ENCODE measurements at places on chromosomes 2 and 18.

GRCh38 chr2:231546014-231546715, 15.9 kb upstream of the NMUR1 start:
- no peak for DNase-seq

GRCh38 chr2:97759727-97760407, 46.5 kb downstream of the ZAP70 start:
- no peak for DNase-seq

- no peak for DNase-seq
Observed at GRCh38 chr2:165522719-165523118, 53.2 kb downstream of the CSRNP3 start.

DNA sequence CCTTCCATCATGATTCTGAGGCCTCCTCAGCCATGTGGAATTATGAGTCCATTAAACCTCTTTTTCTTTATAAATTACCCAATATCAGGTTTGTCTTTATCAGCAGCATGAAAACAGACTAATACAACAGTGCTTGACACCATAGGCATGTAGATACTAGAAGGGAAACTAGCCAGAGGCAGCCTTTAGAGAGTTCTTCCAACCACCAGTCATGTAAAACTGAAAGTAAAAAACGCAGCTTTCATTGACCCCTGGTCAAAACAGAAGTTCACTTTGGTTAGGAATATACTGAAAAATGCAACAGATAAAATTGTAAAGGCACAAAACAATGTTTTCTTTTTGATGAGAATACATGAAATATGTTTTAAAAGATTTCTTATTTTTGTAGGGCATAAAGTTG, 122.8 kb upstream of the L3MBTL4 start:
- DNase-seq = no peak

DNA sequence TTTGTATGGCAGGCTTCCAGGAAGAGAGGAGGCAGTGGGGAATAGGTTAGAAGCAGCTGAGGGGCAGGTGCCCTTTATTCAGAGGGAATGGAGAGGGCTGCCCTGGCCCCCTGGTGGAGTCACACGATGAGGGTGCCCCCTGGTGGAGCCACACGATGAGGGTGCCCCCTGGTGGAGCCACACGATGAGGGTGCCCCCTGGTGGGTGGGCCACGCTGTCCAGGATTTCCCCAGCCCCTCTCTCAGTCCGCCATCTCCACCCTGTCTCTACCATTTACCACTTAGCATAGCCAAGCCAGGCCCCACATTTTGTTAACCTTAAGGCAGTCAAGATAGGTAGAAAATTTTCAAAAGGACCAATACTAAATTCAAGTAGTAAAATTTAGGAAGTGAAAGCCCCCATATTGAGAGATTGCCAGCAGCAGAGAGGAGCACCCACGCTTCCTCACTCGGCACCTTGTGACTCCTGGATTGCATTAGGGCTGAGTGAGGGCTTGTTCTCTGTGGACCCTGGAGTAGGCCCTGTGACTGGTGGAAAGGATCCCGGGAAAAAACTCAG, 10.4 kb upstream of the FAM228A start:
- peak; percentile 11 for DNase-seq

- no peak for DNase-seq
Observed at GRCh38 chr2:235070063-235070706, 118.4 kb downstream of the SH3BP4 start.

DNA sequence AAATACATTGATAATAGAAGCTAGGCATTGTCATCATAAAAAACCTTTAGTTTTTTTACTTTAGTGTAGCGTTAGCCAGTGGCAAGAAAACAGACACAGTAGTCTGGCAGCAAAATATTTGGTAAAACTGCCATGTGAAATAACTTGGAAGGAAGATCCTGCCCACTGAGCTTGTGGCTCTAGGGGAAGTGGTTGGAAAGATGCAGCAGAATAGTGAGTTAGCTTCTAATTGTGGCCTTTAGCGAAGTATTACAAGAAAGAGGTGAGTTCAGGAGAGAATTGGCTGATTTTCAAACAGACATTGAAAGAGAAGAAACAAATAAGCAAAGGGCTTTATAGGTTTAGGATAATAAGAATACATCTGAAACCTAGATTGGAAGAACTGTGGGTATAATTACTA, 1887.8 kb upstream of the CELF4 start:
- DNase-seq = no peak

DNA sequence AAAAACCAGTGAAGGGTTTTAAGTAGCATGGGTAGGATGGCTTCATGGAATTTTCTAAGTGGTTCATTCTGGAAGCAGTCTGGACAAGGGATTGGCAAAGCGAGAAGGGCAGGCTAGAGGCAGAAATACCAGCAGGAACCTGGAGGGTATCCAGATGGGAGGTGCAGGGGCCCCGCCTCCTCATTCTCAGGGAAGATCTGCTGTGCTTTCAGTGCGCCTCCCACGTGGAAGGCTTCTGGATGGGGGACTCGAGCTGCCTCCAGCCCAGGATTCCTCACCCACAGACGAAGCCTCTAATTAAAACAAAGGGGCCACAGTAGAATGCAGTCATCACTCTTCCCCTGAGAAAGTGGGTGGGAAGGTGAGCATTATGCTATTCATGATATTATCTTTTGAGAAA, 79.8 kb downstream of the VSNL1 start:
- no peak for DNase-seq

- peak; percentile 93 for DNase-seq
Observed at GRCh38 chr2:10407841-10408648, 40.1 kb downstream of the ODC1 start.

DNA sequence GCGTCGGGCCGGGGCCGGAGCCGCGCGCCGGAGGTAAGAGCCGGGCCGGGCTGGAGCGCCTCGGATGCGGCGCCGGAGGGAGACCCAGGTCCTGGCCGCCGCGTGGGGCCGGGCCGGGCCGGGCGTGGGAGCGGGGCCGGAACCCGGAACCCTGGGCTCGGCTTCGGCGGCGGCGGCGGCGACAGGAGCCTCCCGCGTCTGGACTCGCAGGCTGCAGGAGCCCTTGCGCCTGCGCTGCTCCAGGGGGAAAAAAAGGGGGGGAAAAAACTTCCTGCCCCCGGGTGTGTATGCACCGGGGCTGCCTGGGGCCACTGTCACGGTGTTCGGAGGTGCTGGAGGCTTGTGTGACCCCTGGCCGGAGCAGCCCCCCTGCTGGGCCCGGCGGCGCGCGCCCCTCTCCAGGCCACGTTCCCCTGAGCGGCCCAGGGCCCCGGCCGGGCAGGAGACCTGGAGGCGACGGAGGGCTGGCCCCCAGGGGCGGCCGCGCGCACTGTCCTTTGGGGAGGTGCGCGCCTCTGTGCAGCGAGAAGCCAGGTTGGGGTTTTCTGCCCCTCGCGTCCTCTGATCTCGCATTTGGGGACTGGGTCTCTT, 864 bp downstream of the KLHL29 start:
- DNase-seq = no peak

- no peak for DNase-seq
Observed at GRCh38 chr2:27795093-27795834, 23.7 kb downstream of the MRPL33 start.

- no peak for DNase-seq
Observed at GRCh38 chr2:56465491-56465890, 281.7 kb downstream of the CCDC85A start.

DNA sequence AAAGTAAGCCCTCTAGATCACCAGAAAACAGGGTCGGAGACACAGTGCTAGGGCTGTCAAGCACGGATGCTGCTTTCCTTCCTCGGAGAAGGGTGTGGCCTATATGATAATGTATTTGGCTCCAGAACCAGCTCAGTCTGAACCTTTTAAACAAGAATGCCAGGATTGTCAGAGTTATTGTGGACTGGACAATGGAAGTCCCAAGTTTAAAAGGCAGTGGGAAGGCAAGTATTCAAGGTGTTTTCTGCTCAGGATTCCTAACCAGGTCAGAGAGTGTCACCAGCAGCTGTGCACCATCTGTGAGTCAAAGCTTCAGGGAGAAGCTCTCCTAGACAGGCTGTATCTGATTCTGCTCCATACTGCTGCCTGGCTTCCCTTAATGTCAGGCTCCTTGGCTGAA, 94.8 kb downstream of the SPOPL start:
- no peak for DNase-seq

GRCh38 chr2:188345831-188346458, 54.3 kb downstream of the GULP1 start:
- DNase-seq = no peak

DNA sequence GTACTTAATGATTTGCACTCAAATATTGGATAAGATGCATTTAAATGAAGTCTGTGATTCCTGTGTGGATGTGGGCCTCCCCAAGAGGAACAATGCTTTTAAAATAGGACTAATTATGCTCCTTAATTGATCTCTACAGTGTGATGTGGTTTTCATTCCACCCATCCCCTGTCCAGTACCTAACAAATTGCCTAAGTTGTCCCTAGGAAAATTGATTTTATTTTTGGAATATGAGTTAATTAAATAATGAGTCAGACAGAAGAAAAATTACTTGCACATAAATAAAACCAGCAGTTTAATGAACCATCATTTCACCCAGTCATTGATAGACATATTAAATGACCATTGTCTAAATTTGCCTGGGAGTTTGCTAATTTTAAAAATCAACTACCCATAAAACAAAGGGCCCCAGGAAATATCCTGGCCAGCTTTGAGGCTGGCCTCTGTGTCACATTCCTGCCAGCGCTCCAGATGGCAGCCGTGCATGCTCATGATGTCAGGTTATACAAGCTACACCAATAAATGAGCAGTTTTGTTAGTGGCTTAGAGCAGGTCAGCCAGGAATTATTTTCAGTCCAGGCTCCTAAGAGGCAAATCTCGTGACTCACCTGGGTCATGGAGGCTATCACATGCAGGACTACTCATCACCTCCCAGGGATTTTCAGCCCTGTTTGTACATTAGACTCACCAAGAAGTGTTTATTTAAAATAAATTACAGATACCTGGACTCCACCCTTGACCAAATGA, 31.9 kb downstream of the ABHD3 start:
- DNase-seq = no peak

GRCh38 chr2:65055422-65056214, 598 bp upstream of the CEP68 start:
- no peak for DNase-seq

GRCh38 chr2:217150236-217150635, 290.4 kb upstream of the TNP1 start:
- no peak for DNase-seq

- DNase-seq = no peak
Observed at GRCh38 chr2:6089474-6089873, 397.3 kb downstream of the SOX11 start.

- no peak for DNase-seq
Observed at GRCh38 chr18:2979871-2980790, 32.8 kb downstream of the LPIN2 start.

DNA sequence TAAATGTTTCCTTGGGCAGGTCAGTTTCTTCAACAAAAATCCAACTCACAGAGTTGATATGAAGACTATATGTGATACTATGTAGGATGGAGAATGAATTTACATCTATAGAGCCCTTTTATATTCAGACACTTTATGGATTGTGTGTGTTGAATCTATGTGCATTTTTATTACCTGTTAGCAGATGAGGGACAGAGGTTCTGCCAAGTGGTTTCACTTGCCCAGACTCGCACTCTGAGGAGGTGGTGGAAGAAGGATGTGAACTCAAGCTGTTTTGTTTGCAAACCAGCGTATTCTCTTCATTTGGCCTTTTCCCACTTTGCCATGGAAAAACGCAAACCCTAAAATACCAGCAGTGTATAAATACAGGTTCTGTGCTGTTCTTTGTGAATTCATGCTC, 237.6 kb downstream of the TDRD15 start:
- no peak for DNase-seq

DNA sequence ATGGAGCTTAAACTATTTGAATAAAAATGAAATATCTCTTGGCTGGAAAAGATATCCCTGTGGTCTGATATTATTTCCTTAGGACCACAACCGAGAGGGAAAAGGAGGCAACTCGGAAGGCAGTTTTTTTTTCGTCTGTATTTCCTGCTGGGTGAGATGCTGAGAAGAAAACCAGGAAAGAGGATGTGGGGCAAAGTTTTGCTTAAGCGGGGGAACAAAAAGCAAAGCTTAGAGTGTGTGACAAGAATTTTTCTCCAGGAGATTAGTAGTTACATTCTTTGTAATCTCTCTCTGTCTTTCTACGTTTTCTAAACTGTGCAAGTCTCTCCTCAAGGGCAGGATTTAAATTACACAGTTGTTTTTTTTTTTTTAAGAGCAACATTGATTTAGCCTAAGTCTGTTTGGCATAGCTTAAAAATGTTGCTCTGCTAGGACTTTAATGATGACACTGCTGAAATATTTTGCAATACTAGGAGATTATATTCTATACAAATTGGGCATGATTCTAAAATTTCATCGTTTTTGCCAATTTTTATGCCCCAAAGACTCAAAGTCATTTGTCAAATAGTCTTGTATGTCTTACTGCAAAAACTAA, 258.5 kb downstream of the KCNS3 start:
- DNase-seq = no peak

- DNase-seq = no peak
Observed at GRCh38 chr2:200479692-200480265, 30.1 kb downstream of the KCTD18 start.

GRCh38 chr2:96883306-96883705, 13.4 kb upstream of the SEMA4C start:
- DNase-seq = no peak

DNA sequence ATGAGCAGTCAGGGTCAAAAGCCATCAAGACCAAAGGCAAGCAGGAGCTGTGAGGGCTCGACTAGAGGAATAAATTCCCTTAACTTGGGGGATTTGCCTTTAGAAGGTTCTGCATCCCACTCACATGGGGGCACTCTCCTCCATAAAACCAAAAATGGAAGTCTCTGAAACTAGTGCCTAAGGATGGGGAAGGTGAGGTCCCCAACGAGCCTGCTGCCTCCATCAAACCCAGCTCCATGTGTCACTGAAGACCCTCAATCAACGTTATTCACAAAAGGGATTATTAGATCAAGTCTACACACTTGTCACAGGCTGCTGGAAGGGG, 254.9 kb upstream of the NCKAP5 start:
- DNase-seq = no peak

DNA sequence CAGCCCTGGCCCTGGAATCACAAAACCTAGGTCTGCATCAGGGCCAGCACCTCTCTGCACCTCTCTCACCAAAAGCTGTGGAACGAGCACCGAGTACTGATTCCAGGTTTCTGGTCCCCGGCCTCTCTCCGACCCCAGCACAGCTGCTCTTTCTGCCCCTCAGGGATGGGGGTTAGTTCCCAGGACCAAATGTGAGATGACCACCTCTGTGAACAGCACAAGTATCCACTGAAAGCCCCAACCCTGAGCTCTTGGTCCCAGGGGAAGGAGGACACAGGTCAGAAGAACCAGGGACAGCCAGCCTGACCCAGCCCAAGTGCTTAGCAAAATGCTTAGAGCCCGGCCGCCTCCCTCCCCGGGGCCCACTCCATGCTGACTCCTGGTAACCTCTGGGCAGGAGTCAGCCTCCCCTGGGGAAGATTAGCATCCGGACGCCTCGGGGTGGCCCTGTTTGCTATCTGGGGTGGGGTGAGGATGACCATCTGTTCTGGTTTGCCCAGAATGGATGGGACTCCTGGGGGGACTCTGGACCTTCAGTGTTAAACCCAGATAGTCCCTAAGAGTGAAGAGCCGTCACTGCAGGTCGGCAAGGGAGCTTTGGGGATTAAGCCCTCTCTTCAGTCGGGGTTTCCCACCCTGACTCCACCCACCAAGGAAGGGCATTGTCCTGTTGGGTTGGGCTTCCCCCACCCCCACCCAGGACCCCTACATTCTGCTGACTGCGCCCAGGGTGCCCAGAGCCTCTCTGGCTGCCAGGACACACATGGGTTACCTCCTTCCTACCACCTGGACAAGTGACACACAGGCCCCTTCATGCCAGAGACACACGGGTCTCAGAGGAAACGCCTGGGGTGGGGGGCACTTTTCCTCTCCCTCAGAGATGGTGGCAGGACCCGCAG, 9.4 kb upstream of the GPR55 start:
- no peak for DNase-seq

All from NCI-H460 (cell line).